ENCODE measurements at places on chromosomes 2 and 18. TPM values are rescaled to one million over a fixed set of nuclear protein-coding genes. Genes with fewer than 3 reads are reported as not detected.

The TXNDC2 gene
- 0.06 TPM for total RNA-seq

The RAX gene
- not detected for total RNA-seq

The KCNIP3 gene
- total RNA-seq, result 2.6 TPM

The UGT1A4 gene
- not detected for total RNA-seq

The CCDC74B gene
- total RNA-seq, result 33.7 TPM

The NDUFB3 gene
- 303 TPM for total RNA-seq

The CYTIP gene
- 5.9 TPM for total RNA-seq

GRCh38 chr2:20141056-20141762 lies 83.7 kb downstream of the SDC1 start:
- DNase-seq, result peak; percentile 99

GRCh38 chr2:152647552-152647951 lies 69.7 kb downstream of the PRPF40A start:
- no peak for DNase-seq

GRCh38 chr2:188292348-188293239 lies 920 bp downstream of the GULP1 start:
- peak; percentile 80 for DNase-seq

DNA sequence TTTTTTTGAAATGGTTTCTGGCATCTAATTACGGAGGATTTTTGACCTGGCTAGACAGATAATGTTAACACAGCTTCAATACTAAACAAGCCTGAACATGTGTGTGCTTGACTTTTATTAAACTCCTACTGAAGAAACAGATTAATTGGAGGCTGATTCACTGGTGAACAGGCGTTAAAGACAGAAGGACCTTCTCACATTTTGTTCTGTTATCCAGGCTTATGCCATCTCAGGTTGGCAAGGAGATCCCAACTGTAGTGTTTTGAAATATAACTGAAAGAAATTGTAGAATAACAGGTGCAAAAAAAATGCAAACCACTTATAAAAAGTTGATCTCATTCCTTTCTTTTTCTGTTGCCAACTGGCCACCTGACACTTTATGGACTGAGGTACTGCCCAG lies 269.6 kb downstream of the ARHGAP15 start:
- no peak for DNase-seq

DNA sequence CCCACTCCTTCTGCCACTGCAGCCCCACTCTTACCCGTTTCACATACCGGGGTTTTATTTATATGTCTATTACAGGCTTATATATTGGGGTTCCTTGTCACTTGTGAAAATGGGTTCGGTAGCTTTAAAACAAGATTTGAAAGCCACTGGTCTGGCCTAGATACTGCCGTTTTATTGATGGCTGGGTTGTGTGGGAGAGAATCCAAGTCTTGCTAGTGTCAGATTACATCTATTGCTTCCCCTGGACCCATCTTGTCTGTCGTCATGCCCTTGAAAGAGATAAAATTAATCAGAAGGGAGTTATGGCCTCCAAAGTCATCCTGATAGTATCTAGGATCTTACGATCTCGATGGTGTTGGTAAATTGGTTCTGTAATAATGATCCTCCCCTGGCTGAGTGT lies 79.4 kb downstream of the EIPR1 start:
- no peak for DNase-seq

- DNase-seq, result peak; percentile 21
Measured at GRCh38 chr2:98020992-98021713, 25.4 kb upstream of the TMEM131 start.

- peak; percentile 96 for DNase-seq
Measured at GRCh38 chr2:46873604-46874068, 42.0 kb downstream of the MCFD2 start.

GRCh38 chr2:1553671-1554295 lies 140.5 kb downstream of the TPO start:
- peak; percentile 41 for DNase-seq

GRCh38 chr2:152961351-152961750 lies 242.9 kb downstream of the ARL6IP6 start:
- no peak for DNase-seq

DNA sequence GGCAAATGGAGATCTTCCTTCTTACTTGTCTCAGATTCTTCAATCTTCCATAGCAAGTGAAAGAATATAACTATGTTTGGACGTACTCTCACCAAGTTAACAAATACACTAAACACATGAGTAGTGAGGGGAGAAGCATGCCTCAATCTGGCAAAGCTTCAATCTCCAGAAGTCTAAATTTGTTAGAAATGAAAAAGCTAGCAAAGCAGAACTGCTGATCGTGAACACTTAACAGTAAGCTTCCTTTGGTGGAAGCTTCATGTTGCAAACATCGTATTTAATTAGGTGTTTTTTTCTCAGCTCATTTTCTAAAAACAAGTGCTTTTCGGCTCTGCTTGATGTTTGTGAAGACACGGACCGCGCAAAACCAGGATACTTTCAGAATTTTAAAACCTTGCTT lies 12.7 kb upstream of the SCN1A start:
- no peak for DNase-seq

DNA sequence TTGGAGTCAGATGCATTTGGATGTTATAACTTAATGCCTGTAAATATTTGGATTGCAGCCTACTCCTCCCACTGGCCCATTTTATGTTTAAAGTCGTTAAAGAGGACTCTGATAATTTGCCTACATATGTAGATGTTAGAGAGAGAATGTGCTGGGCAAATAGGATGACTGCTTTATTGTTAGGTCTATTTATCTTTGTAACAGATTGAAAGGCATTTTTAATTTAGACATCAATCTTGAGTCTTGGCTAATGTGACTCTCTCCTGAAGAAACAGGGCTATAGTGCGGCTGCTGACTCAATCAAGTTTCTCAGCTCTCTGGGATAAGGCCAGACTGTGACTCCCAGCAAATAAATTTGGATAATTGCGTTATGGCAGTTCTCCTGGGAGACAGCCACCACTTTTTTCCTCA lies 1101.4 kb downstream of the CBLN2 start:
- DNase-seq, result peak; percentile 36

GRCh38 chr18:37575646-37576045 lies 10.0 kb upstream of the CELF4 start:
- no peak for DNase-seq

DNA sequence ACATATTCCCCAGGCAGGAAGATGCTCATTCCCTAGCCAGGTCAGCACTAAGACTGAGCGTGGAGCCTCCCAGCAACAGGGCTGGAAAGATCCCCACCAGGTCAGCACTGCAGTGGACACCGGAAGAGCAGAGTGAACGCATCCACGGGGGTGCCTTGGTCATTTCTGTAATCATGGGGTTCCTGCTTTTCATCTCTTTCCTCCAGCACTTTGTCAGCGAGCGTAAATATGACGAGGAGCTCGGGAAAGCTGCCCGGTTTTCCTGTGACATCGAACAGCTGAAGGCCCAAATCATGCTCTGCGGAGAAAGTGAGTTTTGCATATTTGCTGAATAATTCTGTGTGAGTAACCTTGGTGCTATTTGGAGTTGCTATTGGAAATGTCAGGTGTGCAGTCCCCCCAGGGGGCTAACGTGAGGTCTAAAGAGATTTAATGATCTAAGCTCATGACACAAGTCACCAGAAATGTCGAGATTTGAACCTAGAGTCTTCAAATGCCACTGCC lies 40.1 kb downstream of the KCTD18 start:
- no peak for DNase-seq

GRCh38 chr2:126736133-126736874 lies 80.3 kb downstream of the GYPC start:
- DNase-seq, result peak; percentile 8

DNA sequence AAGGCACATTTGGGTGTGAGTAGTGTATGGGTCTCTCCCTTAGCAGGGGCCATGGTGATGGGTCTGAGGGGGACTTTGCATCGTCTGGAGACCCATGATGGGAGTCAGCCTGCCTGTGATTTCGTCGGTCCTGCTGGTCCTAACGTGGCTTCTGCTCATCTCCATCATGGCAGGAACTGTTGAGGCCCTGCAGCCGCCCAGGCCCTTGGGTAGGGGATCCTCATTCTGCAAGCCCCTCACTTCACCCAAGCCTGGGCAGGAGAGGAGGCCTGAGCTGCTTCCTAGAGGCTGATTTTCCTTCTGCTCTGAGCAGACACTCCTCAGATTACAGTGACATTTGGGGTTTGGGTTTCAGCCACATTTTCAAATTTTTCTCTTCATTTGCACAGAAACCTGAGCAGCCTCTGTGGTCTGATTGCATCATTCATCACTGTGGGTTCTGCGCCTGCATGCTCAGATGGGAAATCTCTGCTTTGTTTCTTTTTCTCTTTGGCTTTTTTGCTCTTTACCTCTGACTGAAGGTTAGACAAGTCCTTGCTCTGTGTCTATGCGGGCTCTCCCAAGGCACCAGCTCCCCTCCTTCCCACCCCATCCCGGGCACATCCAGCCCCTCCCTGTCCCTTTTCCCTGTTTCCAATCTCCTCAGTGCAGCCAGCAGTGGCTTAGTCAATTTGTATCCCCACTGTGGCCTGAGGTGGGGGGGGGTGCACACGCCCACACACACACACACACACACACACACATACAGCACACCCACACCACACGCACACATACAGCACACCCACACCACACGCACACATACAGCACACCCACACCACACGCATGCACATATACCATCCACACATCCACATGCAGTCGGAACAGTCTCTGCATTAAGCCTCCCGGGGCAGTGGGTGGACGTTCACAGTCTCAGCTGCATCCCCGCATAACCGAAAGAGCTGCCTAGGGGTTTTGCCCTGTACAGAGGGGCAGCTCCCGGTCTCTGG lies 305.4 kb upstream of the HS6ST1 start:
- DNase-seq, result peak; percentile 71

DNA sequence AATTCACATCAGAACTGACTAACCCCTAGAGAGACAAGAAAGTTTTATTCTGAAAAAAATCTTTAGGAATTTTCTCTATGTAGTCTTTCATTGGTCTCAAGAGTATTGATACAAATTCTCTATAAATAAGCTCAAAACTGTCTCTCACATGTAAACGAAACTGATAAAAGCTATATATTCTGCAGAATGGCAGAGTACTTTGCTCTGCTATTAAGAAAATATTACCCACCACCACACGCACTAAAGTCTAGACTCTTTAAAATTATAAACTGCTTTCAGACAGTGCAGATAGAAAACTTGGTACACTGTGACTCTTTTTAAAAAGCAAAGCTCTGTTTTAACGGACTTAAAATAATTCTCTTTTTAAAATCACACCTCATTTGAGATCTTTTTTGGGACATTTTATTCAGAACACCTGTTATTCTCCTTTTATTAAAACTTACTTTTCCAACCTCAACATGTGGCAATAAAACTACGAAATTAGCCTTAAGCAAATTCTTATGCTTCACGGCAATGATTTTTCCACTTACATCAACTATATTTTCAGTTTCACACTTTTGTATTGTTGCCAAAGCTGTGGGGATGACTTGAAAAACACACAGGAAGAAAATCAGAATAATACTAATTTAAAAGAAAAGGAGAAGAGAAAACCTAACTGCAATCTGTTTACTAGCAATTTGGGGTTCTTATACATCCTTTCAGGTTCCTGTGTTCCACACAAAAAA lies 58.0 kb downstream of the CCDC88A start:
- DNase-seq, result no peak

DNA sequence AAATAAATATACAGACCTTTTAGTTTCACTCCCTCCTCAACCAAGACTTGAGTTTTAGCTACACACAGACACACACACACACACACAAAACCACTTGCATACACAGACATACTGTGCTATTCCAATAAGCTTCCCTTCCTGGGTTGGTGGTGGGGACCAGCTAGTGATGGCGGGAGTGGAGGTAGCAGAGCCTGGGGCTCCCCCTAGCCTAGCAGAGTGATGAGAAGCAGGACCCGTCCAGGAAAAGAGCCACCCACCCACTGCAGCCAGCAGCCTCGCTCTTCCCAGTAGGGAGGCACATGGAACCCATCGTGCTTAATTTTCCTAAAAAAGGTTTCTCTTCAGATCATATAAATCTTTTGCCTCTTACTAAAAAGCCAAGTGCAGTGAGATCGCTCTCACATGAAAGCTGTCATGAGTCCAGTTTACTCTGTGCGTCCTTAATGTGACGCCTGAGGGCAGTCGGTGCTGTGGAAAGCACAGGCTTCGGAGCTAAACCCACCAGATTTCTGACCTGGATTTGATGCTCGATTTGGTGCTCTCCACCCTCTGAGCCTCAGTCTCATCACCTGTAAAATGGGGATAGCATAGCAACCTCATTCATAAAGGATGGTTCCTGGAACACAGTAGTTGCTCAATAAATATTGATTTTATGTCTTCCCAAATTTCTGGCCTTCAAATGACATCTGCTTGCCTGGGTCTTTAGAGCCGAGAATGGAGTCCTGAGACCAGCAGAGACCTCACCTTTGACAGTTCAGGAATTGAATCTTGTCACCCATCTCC lies 60.1 kb upstream of the YWHAQ start:
- no peak for DNase-seq

DNA sequence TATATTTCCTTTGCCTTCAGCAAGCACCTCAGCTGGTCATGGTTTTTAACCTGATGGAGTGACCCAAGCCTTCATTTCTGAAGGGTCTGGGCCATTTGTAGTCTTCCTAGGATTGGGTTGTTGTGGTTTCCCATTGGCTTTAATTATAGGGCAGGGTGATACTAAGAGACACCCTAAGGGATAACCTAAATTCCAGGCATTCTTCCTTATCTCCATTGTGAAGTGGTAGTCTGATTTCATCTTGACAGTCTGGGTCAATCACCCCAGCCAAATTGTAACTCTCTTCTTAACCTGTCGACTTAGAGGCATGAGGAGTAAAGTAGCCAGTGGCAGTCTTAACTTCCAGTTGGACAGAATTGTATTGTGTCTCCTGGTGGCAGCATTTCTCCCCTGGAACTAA lies 30.2 kb upstream of the MEX3C start:
- no peak for DNase-seq

DNA sequence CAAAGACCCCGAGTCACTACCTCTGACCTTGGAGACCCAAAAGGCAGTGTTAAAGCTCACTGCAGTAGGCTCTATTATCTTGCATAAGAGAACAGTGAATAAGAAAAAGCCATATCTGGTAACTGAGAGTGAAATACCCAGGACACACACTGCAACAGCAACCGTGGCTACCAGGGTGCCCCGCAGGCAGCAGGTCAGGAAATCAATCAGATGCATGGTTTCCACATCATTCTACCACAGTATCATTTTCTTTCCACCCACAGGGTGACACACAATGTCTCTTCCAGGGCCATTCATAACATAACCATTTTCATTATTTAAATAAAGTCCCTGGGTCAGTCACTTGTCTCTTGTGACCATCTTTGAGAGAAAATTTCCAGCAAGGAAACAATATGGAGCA lies 131.3 kb downstream of the CCBE1 start:
- no peak for DNase-seq

GRCh38 chr2:52695731-52696130 lies 1071.9 kb upstream of the CHAC2 start:
- no peak for DNase-seq

GRCh38 chr2:39370101-39370500 lies 67.0 kb downstream of the MAP4K3 start:
- DNase-seq, result no peak
